ENCODE measurements at places on chromosomes 13 and 19. TPM values are rescaled to one million over a fixed set of nuclear protein-coding genes. Genes with fewer than 3 reads are reported as not detected.

Gene FLT1
- total RNA-seq = 14.7 TPM

Gene CATSPERD
- total RNA-seq = not detected

- DNase-seq = no peak
These were observed 2506.4 kb downstream of the PCDH9 start for GRCh38 chr13:64723724-64724123.

- DNase-seq = no peak
These were observed 413.1 kb downstream of the KCNRG start for GRCh38 chr13:50428183-50428877.

GRCh38 chr19:52492201-52492993, 35.1 kb upstream of the ZNF808 start:
- DNase-seq = no peak

Measured in activated T-cell treated with anti-CD3 and anti-CD28 coated beads, Interleukin-2, amount 50 U/mL, for 4 hours (primary cell).